Dermis lymphatic vessel endothelial cell (primary cell): ENCODE measurements at places on chromosomes 3 and 15. TPM values are rescaled to one million over a fixed set of nuclear protein-coding genes. Genes with fewer than 3 reads are reported as not detected.

The CCR3 gene
- total RNA-seq: not detected in 2 replicates

The CDAN1 gene
- 9.2 and 9.5 TPM in 2 replicates for total RNA-seq

The KBTBD12 gene
- total RNA-seq: not detected in 2 replicates

The CCPG1 gene
- 72.1 and 81.2 TPM in 2 replicates for total RNA-seq

The ULK3 gene
- 19.6 and 22.0 TPM in 2 replicates for total RNA-seq

The FAM81A gene
- total RNA-seq: under 0.01 and 0.09 TPM in 2 replicates

The MED12L gene
- under 0.01 and 0.17 TPM in 2 replicates for total RNA-seq

The FBXL22 gene
- total RNA-seq: 0.09 and 0.11 TPM in 2 replicates

The FANCD2OS gene
- not detected in 2 replicates for total RNA-seq

The C2CD4A gene
- 1.4 and 2.3 TPM in 2 replicates for total RNA-seq

The SUCLG2 gene
- 29.4 and 37.4 TPM in 2 replicates for total RNA-seq

The SLC24A5 gene
- total RNA-seq: not detected in 2 replicates

The TLR9 gene
- total RNA-seq: not detected in 2 replicates

The OGG1 gene
- 11.9 and 14.4 TPM in 2 replicates for total RNA-seq

The PYGO1 gene
- total RNA-seq: 0.11 and 0.26 TPM in 2 replicates

The PLA2G4D gene
- total RNA-seq: not detected in 2 replicates

The TMEM39A gene
- total RNA-seq: 27.5 and 28.1 TPM in 2 replicates

The FEM1B gene
- 39.1 and 48.4 TPM in 2 replicates for total RNA-seq

The LRRC2 gene
- under 0.01 and 0.17 TPM in 2 replicates for total RNA-seq

The GRM2 gene
- under 0.01 and 0.09 TPM in 2 replicates for total RNA-seq

The LIPC gene
- 0.33 and 1.1 TPM in 2 replicates for total RNA-seq

The CIDEC gene
- not detected in 2 replicates for total RNA-seq

The THAP10 gene
- total RNA-seq: 1.0 and 1.3 TPM in 2 replicates

The ARHGEF26 gene
- total RNA-seq: under 0.01 and 0.09 TPM in 2 replicates

The GRAMD2A gene
- total RNA-seq: under 0.01 and 0.17 TPM in 2 replicates

The ITIH3 gene
- total RNA-seq: 0.95 and 0.98 TPM in 2 replicates

The GOLGA8Q gene
- 0.22 and 0.43 TPM in 2 replicates for total RNA-seq

The ZMYND10 gene
- total RNA-seq: under 0.01 and 0.11 TPM in 2 replicates

The TUSC7 gene
- total RNA-seq: not detected in 2 replicates

The CADPS gene
- total RNA-seq: not detected in 2 replicates

The DAZL gene
- total RNA-seq: not detected in 2 replicates

The SLC12A6 gene
- total RNA-seq: 25.0 and 29.6 TPM in 2 replicates

The ANKRD34C gene
- total RNA-seq: not detected in 2 replicates

The A4GNT gene
- not detected in 2 replicates for total RNA-seq

The ZNF385D gene
- total RNA-seq: 0.76 and 0.86 TPM in 2 replicates

The CYP8B1 gene
- not detected in 2 replicates for total RNA-seq

The MKRN2OS gene
- not detected in 2 replicates for total RNA-seq

The C3orf85 gene
- total RNA-seq: not detected in 2 replicates

The RBPMS2 gene
- total RNA-seq: 0.09 and 0.11 TPM in 2 replicates

The HHLA2 gene
- not detected in 2 replicates for total RNA-seq

The TGM4 gene
- total RNA-seq: under 0.01 TPM in 1 of 2 replicates, not detected in the other

The ANKRD63 gene
- total RNA-seq: not detected in 2 replicates
